ENCODE measurements at places on chromosomes 5 and 9.

DNA sequence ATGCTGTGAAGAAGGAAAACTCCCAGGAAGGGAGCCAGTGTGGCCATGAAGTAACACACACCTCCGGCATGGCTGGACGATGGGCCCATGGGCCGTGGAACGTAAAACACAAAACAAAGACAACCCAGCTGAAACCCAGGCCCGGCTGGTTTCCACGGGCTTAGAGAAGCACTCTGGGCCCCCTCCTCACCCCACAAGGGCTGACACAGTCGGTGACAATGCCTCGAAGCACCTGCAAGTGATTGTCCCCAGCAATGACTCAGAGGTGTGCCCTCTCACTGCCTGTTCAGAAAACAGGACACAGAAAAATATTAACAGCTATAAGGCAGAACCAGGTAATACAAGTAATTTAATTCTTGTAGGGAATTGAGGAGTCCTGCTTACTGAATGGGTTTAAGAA is 135.3 kb downstream of the ROR2 start:
- no peak for DNase-seq

- no peak for DNase-seq
These were observed 439.5 kb downstream of the EFNA5 start for GRCh38 chr5:107231191-107231590.

- peak; percentile 2 for DNase-seq
These were observed 1.5 kb upstream of the OLFM1 start for GRCh38 chr9:135085830-135086546.

GRCh38 chr5:73825736-73826135 is 199.7 kb downstream of the ARHGEF28 start:
- no peak for DNase-seq

- no peak for DNase-seq
These were observed 1.2 kb downstream of the GRIN3A start for GRCh38 chr9:101737165-101737704.

- DNase-seq: no peak
These were observed 16.0 kb downstream of the TEK start for GRCh38 chr9:27125030-27125429.

GRCh38 chr9:129726322-129727160 is 26.3 kb downstream of the PTGES start:
- DNase-seq: peak; percentile 12

DNA sequence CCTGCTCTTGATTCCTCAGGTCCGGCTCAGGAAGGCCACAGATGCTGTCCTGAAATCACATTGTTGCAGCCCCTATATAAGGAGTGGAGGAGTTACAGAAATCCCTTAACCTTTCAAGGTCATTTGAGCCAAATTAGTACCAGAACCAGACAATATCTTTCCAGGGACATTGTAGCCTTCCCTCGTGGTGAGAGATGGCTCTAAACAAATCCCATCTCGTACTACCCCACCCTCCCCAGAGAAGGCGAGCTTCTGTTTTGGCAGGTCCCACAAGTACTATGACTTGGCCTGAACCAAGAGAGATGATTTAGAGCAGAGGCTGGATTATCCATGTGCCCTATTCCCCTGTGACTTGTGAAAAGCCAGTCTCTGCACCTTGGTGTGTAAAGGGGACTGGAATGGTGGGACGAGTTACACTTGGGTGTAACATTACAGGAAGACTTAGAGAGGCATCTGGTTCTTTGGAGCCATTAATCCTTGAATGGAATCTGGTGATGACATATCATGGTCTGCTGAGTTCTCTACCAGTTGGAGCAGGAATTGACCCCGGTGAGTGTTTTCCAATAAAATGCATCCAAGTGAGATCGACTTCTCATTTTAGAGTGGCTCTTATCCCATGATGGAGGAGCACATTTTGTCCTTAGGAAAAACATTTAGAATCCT is at the start of gene FAM240B:
TSS of gene FAM240B (minus strand) at position 51 of the 663 bp plus-strand sequence. CDS start 16,134 bp downstream, outside the sequence.
- no peak for DNase-seq

DNA sequence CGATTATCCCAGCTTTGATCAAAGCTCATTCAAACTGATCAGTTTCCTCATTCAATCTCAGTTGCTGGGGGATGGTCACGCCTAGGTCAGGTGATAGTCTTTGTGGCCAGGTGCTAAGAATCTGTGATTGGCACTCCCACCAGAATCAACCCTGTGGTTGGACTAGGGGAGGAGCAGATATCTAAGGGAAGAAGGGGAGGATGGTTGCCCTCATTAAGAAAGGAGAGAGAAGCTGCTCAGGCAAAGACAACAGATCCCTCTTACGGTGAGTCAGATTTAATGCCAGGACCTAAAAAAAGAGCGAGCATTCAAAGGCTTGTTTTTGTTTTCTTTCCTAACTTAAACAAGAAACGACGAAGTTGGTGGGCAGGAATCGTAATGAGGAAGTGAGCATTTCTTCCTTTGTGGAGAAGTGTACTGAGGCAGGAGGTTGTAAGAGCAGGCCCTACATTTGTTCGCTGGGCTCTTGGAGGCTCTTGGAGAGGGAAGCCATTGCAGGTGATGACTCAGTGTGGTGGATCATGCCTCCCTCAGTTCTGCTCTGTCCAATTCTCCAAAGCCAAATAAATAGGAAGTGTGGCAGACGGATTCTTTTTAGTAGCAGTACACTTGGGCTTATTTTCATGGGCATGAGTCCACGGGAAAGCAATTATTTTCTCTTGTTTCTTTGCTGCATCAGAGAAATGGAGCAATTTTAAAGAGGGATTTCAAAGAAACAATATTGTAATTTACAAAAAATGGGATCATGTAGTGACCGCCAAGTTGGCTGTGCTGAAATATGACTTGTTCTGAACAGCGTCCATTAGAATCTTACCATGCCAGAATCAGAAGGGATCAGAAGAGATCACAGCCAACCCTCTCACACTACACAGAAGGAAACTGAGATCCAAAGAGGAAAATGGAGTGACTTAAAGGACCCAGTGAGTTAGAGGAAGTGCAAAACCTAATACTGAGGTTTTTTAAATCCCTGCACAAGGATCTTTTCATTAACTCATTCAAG is 18.7 kb upstream of the TGFBR1 start:
- no peak for DNase-seq

- DNase-seq: no peak
These were observed 25.9 kb downstream of the ARPC5L start for GRCh38 chr9:124887832-124888231.

- DNase-seq: no peak
These were observed 107.0 kb upstream of the CTSL start for GRCh38 chr9:87618931-87619330.

DNA sequence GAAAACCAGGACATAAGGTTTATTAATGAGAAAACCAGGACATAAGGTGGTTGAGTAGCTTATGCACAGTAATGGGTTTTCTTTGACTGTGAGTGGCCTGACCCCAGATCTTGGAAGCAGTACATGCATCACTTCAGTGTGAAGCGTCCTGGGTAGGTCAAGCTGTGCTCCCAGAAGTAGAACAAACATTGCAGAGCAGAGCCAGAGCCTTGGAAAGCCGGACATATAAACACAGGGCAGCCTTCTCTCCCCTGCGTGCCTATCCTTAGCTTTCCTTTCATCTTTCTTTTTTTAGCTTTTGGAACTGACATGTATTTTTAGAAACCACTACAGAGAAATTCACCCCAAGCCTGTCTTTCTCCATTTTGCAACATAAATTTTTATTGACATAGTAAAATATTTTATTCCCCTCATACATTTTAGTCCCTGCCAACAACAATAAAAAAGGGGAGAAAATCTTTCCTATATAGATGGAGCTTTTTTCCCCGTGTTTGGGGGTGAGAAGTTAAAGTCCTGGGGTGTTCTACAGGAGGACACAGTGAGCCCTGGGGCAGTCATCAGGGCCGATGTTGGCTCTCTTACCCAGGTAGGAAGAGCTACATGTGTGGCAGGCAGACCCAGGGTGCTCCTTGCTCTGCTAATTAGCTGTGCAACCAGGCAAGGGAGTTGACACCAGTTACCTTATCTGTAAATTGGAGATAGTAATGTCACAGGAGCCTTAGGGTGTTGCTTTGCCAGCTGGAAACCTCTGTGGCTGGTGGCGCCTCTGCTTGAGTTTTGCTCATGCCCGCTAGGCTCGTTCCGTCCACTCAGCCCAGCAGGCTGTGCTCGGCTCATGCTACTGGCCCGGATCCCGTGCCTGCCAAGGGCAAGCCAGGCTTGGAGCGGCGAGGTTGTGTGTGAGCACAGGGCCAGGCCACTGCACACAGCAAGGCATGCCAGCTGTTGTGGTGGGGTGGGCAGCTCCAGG is 389.6 kb downstream of the KDM4C start:
- DNase-seq: no peak

GRCh38 chr9:24096756-24097155 is 270.7 kb upstream of the ELAVL2 start:
- no peak for DNase-seq

GRCh38 chr5:171569065-171569712 is 149.7 kb downstream of the FGF18 start:
- no peak for DNase-seq

DNA sequence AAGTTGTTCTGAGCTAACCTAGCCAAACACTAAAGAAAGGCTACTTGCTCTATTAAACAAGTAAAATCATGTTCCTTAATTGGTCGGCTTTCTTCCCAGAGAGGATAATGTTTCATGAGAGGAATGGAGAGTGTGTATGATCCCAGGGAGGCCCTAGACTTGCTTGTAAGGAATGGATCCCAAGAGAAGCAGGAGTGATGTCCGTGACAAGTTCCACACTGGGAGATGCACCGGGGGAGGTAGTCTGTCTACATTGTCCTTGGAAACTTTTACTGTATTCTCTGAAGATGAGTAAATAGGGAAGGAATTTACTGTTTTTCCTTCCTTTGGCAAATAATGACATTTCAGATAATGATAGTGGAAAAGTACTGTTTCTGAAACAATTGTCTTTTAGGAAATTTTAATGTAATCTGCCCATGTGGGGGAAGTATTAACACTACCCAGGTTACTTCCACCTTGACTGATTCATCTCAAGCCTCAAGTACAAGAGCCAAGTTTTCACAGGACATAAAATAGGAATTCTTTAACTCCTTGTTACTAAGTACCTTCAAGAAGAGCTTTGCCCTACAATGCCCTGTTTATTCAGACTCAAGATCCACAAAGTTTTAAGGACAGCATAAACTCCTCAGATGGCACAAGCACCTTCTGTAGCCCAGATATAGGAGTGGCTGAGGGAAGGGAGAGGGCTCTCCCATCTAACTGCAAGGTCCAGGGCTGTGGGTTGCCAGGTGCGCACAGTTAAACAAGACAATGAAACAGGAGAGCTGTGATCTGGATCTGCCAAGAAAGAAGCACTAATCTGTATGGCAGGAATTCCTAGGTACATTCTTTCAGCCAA is 152.1 kb downstream of the GNA14 start:
- DNase-seq: no peak

GRCh38 chr5:88997937-88998336 is 115.0 kb upstream of the MEF2C start:
- DNase-seq: no peak

DNA sequence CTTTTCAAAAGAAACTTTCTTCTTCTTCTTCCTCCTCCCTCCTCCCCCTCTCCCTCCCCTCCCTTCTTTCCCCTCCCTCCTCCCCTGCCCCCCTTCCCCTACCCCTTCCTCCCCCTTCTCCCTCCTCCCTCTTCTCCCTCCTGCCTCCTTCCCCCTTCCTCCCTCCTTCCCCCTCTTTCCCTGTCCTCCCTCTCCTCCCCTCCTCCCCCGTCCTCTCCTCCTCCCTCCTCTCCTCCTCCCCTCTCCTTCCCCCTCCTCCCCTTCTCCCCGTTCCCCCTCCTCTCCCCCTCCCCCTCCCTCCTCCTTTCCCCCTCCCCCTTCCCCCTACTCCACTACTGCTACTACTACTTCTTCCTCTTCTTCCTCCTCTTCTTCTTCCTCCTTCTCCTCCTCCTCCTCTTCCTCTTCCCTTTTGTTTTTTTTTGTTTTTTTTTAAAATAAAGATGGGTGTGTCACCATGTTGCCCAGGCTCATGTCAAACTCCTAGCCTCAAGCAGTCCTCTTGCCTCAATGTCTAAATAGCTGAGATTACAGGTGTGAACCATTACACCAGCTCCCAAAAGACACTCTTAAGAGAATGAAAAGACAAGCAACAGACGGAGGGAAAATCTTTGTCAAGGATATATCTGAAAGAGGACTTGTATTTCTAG is 87.5 kb downstream of the SCAMP1 start:
- DNase-seq: no peak

GRCh38 chr5:143331956-143332355 is 71.5 kb downstream of the NR3C1 start:
- no peak for DNase-seq

GRCh38 chr5:93337138-93337537 is 243.9 kb downstream of the NR2F1-AS1 start:
- DNase-seq: no peak

DNA sequence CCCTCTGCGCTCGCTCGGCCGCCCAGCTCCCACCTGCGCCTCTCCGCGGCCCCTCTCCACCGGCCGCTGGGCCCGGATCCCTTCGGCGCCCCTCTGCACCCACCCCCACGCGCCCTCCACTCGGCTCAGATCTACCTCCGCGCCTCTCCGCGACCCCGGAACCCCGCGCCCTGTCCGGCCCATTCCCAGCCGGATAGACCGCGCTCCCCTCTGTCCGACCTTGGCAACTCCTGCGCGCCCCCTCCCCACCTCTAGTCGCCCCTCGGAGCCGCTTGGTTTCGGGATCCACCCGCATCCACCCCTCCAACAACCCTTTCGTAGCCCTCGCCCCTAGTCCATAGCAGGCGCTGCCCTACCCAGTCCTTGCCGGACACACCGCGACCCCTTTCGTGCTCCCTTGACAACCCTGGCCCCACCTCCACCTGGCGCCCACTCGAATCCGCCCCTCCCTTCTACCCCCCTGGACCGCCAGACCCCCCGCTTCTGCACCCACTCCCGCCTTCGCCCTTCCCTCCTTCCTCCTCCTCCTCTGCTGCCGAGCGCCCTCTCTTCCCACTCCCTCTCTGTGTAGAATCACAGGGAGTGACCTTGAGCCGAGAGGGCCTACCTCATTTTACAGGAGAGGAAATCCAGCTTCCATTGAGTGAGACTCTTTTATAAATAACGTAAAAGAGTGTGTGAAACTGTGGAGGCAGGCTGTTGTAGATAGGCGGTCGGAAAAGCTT is 525 bp upstream of the AK3 start:
- no peak for DNase-seq

DNA sequence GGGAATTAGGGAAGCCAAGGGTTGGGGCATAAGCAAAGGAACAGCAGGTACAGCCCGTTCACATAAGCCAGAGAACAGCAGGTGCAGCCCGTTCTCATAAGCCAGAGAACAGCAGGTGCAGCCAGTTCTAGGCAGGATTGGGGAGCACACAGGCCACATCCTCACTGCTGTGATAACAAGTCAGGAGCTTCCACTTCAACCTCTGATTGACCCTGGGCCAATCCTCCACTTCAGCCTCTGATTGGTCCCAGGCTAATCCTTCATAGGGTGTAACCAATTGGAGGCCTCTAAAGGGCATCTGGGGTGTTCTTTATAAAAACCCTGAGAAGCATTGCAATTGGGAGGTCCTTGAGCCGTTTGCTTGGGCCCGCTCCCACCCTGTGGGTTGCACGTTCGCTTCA is 27.5 kb downstream of the CEL start:
- no peak for DNase-seq

- no peak for DNase-seq
These were observed 35.5 kb upstream of the TENT2 start for GRCh38 chr5:79576606-79577289.
